Fibroblast of villous mesenchyme (primary cell): ENCODE measurements at places on chromosomes 5 and 9. TPM values are rescaled to one million over a fixed set of nuclear protein-coding genes. Genes with fewer than 3 reads are reported as not detected.

The C9 gene
- total RNA-seq, result under 0.01 TPM in 1 of 2 replicates, not detected in the other

The CDH9 gene
- not detected in 2 replicates for total RNA-seq

DNA sequence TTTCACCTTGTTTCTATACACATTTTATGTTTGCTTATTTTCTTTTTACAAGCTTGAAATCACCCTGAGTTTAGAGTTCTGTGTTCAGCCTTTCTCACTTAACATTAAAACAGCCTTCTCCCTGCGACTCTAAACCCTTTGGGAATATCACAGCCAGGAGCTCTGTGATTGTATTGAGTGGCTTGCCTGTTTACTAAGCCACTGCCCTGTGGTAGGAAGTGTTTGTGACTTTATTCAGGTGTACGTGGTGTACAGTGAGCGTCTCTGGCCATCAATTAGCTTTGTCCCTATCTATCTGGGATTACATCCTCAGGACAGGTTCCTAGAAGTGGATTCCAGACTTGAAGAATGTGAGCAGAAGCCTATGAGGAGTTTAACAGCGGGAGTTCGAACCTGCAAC, 11.0 kb upstream of the NEURL1B start:
- no peak for DNase-seq

DNA sequence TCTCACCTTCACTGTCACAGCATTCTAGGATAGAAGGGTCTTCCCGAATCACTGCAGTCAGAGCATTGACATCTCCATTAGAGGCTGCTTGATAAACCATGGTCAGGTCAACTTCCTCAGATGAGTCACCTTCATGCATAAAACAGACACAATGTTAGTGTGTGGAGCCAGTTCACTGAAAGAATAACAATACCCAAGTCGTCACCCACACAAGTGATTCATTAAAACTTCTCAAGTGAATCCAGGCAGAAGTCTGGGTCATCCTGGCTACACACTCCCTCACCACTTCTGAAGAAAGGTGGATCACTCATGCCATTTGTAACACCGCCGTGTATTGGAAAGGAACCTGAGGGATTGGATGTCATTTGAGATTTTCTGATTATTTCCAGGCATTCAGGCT, 49.6 kb downstream of the ANKRD55 start:
- peak; percentile 76 for DNase-seq

- no peak for DNase-seq
These were observed 130.9 kb downstream of the CEMIP2 start for GRCh38 chr9:71637375-71637774.

DNA sequence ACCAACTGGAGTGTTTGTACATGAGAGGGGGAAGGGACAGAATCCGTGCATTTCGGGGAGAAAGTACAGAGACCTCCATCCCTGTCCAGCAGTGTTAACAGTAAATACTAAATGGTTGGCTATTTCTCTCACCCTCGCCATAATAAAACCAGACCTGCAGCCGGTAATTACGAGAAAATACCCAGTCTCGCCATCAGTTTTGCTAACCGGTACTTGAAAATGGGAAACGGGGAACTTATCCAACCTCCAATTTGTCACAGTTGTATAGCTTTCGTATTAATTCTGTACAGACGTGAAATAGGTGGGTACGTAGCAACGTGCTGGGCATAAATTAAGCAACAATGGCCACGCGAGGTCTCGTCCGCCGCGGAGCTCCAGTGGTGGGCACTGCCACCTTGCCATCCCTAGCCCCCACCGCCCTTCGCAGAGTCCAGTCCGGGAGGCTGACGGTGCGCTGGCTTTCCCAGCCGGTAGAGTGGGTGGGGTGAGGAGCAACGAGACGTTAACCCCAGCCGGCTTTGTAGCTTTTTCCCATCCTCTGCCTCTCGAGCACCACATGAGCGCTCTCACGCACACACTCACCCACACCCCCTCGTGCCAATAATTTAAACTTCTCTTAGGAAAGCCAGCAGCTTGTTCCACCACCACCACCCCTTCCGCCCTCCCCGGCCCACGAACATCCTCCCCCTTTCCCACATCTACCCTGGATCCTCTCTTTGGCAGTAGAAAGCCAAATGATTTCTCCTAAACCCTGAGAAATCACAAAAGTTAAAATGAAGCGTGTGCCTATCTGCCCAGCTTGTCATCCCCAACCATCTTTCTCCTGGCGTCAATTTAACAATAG, 1.8 kb downstream of the ELAVL2 start:
- DNase-seq, result no peak
